ENCODE measurements at places on chromosomes 13 and 19.

DNA sequence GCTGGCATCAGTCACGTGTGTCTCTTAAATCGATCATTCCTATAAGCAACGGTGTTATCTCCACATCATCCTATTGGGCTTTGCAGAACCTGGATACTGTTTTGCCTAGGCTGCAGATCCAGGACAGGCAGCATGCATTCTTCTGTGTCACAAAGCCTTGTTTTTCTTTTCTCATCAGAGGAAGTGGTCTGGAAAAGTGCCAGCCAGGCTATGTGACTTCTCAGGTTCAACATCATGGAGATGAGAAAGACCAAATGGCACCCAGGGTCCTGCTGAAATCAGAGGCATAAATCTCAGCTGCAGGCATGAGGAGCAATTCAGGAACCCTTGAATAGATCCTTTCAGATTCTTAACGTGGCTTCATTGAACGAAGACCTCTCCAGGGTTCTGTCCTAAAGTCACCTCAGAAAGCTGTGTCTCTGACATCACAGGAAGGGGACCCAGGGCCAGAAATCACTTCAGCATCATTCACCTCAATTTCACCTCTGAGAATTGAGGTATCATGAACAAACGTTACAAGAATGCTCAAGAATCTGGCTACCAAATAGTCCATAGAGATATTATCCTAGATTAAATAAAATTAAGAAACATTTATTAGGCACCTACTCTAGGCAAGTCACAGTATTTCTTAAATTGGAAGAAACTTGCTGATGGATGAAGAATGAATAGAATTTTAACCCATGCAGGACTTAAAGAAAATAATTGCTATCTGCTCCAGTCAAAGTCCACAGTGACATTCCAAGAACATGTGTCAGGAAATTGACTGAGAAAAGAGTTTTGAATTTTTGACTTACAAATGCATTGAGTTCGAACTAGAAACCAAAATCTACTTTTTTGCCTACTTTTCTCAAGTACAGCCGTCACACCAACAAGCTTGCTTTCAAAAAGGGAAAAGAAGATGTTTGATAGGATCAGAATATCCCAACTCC lies 124.1 kb downstream of the COG6 start:
- peak; percentile 51 for DNase-seq

GRCh38 chr13:29568731-29569130 lies 26.8 kb downstream of the SLC7A1 start:
- DNase-seq, result no peak

DNA sequence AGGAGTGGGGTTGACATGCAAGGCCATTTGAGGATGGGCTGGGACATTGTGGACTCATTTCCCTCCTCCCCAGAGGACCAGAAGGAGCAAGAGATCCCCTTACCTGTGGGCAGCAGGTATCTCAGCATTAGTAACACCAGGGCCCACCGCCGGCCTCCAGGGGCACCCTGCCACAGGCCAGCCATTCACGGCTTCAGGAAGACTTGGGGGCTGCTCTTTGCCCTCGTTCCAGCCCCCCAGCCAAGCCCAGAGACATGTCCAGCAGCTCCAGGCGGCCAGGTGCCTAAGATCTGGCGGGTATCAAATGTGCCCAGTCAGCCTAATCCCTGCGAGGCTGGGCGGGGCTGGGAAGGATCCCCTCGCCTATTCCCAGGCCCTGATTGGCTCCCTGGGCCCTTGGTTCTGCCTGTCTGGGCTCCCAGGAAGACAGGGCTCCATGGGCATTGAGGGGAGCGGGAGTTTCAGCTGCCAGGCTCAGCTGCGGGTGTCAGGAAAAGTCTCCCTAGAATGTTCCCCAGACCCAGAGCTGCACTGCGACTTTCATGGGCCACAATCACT lies 21.3 kb upstream of the OR1M1 start:
- no peak for DNase-seq

DNA sequence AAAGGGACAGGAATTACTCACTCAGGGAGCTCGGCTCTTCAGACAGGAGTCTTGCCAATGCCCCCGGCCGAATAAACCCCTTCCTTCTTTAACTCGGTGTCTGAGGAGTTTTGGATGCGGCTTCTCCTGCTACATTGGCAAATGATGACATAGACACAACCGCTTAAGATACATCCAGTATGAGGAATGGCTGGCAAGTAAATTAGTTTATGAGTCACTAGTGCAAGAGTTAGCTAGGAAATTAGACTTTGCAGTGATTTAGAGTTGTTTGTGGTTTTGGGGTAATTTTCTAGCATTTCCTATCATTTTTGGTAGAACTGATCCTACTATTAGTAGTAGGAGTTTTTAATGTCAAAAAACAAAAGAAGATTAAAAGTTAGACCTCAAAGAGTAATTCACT lies 166.2 kb downstream of the SLITRK1 start:
- DNase-seq, result no peak

GRCh38 chr13:52156724-52157261 lies 2.6 kb downstream of the NEK3 start:
- no peak for DNase-seq

DNA sequence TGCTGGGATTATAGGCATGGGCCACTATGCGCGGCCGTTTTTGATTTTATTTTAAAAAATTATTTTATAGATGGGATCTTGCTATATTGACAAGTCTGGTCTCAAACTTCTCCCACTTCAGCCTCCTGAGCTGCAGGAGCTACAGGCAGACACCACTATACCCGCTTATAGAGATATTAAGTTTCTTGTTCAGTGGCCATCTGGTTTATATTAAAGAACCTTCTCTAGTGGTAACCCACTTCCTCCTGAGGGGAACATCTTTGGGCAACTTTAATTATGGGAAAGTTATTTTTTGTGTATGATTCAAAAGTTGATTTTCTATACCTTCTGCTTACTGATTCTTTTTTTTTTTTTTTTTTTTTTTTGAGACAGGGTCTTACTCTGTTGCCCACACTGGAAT lies 172.7 kb downstream of the KLF5 start:
- no peak for DNase-seq

GRCh38 chr13:36297366-36298338 lies at the start of gene CCDC169:
Gene CCDC169, minus strand, starts transcription at chr13:36297814. Its CDS starts 95 bp downstream, at chr13:36297719.
- DNase-seq, result peak; percentile 79

GRCh38 chr19:4639531-4640246 lies 373 bp downstream of the TNFAIP8L1 start:
- DNase-seq, result no peak

DNA sequence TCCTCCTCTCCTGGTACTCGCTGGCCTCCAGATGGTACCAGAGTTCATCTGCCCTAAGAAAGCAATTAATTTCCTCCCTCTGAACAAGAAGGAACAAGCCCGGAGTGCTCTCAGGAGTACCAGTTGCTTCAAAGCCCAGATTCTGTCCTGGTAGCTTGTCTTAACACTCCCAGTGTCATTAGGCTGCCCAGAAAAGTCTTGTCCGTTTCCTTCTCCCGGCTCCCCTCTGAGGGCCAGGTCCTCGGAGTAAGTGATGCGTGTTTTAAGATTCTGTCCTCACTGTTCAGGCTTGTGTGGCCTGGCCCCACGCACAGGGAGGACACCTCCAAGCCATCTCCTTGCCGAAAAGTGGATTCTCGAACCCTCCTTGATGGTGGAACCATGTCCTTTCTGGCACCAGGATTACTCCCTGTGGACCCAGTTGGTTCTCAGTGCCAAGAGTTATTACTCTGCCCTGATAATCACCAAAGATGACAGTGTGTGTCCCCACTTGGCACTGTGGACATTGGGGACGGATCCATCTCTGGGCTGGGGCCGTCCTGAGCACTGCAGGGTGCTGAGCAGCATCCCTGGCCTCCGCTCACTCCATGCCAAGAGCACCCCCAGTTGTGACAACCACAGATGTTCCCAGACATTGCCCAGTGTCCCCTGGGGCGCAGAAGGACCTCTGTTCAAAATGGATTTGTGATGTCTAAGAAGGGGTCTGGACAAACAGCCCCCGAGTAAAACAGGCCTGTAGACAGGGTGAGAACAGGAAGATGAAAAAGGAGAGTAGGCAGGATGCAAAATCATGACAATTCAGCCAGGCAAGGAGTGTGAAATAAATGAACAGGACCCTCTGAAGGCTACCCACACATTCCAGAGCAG lies 52.4 kb downstream of the RFX2 start:
- DNase-seq, result no peak

GRCh38 chr19:5038631-5039271 lies 69.8 kb downstream of the KDM4B start:
- peak; percentile 27 for DNase-seq

DNA sequence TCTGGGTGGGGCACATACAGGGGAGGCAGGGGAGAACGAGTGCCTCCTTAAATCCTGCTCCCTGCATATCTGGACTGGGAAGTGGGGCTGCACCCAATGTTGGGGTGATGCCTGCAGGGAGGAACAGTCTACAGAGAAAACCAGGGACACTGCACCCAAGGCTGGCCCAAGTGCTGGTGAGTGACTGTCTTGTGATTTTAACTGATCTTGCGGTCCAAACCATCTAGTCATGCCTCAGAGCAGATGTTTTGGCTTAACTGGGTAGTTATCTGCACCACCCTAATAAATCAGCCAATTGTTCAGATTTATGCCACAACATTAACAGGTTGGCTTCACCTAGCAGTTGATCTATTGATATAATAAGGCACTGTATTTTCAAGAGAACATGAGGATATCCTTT lies 219.2 kb upstream of the IRS2 start:
- DNase-seq, result no peak

GRCh38 chr13:113091211-113091771 lies 14.3 kb upstream of the F7 start:
- DNase-seq, result no peak

DNA sequence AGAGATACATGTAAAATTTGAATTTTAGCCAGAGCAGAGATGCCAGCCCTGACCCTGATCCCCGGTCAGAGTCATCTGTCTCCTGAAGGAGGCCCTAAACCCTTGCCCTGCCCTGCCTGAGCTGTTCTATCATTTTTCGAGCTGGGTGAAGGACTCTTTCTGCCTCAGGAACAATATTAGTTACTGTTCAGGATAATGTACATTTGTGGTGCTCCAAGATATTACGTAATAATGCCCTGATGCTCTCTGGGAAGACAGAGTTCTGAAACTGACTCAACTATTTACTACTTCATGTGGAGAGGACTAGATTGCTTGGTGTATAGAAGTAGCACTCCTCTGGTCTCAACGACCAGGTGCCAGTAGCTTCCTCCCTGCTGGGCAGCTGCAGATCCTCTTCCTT lies 37.9 kb upstream of the UBL3 start:
- DNase-seq, result no peak

DNA sequence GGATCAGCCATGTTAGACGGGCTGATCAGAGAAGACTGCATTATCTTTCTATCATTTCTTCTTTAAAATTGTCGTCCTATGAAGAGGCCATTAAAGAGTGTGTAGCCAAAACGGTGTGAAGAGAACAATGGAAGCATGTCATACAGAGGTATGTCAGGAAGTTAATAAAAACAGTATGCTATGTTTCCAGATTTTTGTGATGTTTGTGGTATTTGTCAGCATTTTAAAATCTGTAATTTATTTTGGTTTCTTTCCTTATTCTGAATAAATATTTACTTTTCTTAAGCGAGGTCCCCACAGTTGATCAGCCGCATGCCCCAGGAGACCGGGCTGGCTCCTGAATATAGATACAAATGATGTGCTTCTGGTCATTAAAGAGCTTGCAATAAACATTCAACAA lies 142.9 kb upstream of the SERP2 start:
- DNase-seq, result no peak

DNA sequence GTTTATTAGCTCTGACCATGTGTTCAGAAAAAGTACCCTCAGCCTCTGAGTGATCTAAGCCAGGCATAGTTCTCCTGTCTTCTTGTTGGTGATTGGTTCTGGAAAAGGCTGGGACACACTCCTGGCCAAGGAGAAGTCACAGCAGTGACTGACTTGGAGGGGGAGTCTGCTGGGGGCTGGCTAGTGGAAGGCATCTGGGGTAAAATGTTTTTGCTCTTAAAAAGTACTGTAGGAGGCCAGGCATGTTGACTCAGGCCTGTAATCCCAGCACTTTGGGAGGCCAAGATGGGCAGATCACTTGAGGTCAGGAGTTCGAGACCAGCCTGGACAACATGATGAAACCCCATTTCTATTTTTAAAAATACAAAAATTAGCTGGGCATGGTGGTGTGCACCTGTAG lies 21.7 kb downstream of the FAM187B start:
- DNase-seq, result no peak

DNA sequence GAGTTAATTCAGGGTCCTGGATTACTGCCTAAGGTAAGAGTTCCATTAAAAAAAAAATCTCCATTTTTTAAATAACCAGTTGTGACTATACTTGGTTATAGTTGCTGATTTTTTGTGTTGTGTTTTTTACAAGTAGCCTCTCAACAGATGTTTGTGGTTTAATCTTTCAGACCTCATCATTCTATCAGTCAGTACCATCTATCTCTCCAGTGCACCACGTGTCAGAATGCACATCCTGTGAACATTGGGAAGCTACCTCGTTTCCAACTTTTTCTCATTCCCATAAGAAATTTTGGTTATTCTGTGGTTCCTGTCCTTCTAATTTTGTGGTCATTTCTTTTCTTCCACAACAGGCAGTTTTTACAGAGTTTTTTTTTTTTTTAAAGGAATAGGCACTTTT lies 39.2 kb downstream of the WDFY2 start:
- DNase-seq, result no peak

- no peak for DNase-seq
Measured at GRCh38 chr19:10899151-10899653, 27.8 kb downstream of the CARM1 start.

GRCh38 chr19:980133-980998 lies 3.8 kb upstream of the WDR18 start:
- no peak for DNase-seq

- DNase-seq, result no peak
Measured at GRCh38 chr13:21980049-21980448, 309.2 kb downstream of the FGF9 start.

- no peak for DNase-seq
Measured at GRCh38 chr13:86020351-86021002, 221.3 kb upstream of the SLITRK6 start.

GRCh38 chr13:88601949-88602348 lies 930.8 kb downstream of the SLITRK5 start:
- no peak for DNase-seq

GRCh38 chr13:30442926-30443325 lies 20.6 kb downstream of the UBE2L5 start:
- no peak for DNase-seq

DNA sequence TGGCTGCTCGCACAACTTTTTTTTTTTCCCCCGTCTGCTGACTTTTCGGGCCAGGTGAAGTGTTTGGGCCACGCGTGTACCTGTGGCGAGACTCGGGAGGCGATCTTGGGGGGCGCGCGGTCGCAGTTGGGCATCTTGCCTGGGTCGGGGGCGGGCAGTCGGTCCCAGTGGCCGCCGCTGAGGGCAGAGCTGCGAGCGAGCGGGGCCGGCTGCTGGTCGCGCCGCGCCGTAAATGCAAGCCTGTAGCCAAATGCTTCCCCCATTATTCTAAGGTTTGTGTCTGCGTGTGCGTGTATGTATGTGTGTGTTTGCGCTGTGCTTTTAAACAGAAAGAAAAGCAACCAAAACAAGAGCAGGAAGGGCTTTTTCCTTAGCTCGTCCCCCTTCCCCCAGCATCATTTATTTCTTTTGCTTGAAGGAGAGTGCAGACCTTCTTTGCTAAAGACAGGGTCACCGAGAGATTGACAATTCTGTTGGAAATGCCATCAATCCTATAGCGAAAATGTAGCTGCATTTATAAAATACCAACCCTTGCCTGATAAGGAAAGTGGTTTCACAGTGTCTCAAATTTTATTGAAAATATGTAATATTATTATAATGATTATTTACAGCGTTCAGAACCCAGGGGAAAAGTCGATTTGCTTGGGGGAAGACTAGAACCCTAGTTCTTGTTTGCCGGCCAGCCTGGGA lies 143.2 kb upstream of the ZNF536 start:
- DNase-seq, result no peak
